Stimulated activated CD4-positive, alpha-beta T cell treated with anti-CD3 and anti-CD28 coated beads, Interleukin-4, amount 100 ng/mL, for 24 hours (primary cell): ENCODE measurements at places on chromosomes 7 and 10.

- DNase-seq, result no peak
Observed at GRCh38 chr7:84412161-84412969, 217.8 kb upstream of the SEMA3A start.

DNA sequence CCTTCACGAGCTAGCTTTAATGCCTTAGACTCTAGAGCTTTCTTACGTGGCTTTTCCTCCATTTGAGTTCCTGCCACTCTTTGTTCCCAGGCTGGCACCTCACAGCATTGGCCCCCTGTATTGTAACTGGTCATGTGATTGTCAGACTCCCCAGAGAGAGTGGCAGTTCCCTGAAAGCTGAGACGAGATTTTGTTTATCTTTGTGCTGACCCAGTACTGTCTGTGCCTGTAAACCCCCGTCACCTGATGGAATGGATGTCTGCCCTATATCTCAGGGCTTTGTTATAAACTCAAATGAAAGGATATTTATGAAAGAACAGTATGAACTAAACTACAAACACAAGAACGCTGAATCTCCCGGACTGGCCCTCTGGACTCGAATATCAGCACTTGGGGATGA is 13.0 kb downstream of the NOBOX start:
- DNase-seq, result no peak

- no peak for DNase-seq
Observed at GRCh38 chr10:78627254-78627795, 441.4 kb upstream of the ZMIZ1 start.

GRCh38 chr10:71074176-71074755 is 138.1 kb upstream of the UNC5B start:
- DNase-seq, result no peak

DNA sequence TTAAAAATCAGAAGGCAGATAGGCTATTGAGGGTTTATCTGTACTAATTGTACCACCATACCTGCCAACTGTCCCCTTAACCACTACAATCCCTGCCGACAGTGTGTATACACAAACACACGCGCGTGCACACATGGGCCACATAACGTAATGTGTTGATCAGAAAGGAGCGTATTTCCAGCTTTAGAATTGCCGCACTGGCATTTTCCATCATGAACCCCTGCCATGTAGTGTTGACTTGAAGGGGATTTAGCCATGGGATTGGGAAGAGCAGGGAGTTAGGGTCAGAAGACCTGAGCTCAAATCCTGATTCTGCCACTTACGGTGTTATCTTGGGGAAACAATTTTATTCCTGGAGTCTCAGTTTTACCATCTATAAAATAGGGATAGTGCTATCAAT is 158.9 kb downstream of the TCF7L2 start:
- DNase-seq, result no peak

DNA sequence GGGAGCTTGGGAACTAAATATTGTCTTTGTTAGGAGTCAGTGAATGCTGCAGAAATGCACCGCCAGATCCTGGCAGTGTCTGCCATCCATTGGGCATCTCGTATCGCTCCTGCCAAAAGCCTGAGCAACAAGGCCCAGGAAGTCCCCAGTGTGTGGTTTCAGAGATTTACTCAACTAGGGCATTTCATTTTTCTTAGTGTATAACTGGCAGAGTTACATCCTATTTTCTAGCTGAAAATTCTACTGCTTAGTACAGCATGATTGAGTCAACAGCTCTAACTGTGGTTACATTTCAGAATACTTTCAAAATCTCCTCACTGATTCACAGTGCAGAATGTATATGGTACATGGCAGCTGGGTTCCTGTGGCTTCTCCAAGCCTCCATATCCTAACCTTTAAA is 95.8 kb upstream of the CREB5 start:
- no peak for DNase-seq

- no peak for DNase-seq
Observed at GRCh38 chr7:51706851-51707250, 390.2 kb upstream of the COBL start.

GRCh38 chr7:128384726-128385125 is 23.2 kb upstream of the PRRT4 start:
- no peak for DNase-seq

DNA sequence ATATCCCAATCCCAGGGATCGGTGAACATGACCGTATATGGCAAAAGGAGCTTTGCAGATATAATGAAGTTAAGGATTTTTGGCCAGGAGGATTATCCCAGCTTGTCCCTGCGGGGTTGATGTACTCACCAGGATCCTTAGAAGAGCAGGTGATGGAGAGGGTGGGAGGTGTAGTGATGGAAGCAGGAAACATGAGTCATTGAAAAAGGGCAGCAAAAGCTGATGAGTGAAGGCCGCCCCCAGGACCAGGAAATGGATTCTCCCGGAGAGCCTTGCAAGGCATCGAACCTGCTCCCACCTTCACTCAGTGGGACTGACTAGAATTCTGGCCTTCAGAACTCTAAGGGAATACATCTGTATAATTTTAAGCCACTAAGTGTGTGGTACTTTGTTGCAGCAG is 5.2 kb upstream of the NUPR2 start:
- DNase-seq, result no peak

DNA sequence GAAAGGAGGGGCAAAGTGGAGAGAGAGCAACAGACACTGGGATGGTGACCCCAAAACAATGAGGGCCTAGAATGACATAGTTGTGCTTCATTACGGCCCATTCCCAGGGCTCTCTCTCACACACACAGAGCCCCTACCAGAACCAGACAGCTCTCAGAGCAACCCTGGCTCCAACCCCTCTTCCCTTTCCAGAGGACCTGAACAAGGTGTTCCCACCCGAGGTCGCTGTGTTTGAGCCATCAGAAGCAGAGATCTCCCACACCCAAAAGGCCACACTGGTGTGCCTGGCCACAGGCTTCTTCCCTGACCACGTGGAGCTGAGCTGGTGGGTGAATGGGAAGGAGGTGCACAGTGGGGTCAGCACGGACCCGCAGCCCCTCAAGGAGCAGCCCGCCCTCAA is 20.7 kb downstream of the PRSS2 start:
- DNase-seq, result no peak

DNA sequence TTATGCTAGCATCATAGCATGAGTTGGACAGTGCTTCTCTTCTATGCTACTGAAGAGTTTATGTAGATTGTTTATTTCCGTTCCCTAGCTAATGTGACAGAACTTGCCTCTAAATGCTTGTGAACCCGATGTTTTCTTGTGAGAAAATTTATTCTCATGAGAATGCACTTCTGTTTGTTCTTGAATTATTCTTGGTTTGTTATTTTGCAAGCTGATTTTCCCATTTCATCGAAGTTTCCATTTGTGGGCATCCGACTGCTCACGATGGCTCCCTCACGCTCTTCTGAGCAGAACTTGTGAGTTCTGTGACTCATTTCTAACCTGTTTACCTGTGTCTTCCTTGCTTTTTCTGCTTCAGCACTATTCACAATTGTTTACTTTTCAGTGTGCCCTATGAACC is 59.9 kb downstream of the WDFY4 start:
- DNase-seq, result no peak

- no peak for DNase-seq
Observed at GRCh38 chr10:72263613-72264241, 10.0 kb upstream of the DDIT4 start.

DNA sequence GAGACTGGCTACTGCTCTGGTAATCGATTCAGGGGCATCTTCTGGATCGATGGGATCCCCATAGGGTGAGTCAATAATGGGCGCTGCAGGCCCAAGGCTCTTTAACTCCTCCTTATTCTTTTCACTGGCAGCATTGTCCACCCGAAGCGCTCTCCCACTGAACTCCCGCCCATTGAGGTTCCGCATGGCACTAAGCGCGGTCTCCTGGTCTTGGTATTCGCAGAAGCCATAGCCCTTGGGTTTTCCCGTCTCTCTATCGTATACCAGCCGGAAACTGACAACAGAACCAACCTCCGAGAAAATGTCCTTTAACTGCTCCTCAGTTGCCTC is 285 bp downstream of the CSTF2T start:
- no peak for DNase-seq
